ENCODE measurements at places on chromosomes 13 and 19.

DNA sequence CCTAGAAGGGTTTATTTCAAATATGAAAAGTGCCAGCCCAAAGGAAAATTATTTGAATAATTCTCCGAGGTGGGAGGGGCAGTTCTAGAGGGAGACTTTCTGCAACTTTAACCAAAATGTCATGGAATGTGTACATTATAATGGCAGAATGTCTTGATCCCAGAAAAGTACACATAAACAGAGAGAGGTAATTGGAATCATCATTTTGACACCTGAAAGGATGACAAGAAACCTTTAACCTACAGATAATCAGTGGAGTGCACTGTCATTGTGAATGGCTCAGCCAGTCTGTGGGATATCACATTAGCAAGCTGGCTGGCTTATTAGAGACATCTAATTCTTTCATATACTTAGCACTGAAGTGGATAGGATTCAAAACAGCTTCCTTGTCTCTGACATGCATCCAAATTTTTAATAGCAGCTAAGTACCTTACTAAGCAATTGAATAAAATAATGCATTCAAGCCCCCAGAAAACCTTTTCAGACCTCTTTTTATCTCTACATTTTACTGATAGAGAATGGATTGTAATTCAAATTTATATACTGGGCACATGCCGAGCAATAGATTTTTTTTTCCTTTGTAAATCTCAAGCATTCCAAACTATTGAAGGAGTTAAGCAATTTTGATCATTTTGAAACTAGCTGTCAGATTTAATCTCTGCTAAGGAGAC lies 468.6 kb downstream of the COG6 start:
- no peak for DNase-seq

GRCh38 chr13:81745391-81745790 lies 1404.5 kb upstream of the SPRY2 start:
- no peak for DNase-seq

DNA sequence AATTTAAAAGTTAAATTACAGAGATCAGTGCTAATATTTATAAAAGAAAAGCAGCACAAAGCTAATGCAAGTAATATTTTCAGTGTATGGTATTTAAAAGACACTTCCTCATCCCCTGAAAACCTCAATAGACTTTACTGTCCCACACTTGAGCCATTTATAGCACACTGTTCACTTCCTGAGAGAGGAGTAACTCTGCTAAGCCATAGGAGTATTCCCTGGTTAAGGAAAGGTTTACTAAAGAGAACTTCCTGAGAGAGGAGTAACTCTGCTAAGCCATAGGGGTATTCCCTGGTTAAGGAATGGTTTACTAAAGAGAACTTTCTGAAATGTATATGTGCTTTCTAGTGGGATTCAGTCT lies 159.4 kb downstream of the NHLRC3 start:
- no peak for DNase-seq

DNA sequence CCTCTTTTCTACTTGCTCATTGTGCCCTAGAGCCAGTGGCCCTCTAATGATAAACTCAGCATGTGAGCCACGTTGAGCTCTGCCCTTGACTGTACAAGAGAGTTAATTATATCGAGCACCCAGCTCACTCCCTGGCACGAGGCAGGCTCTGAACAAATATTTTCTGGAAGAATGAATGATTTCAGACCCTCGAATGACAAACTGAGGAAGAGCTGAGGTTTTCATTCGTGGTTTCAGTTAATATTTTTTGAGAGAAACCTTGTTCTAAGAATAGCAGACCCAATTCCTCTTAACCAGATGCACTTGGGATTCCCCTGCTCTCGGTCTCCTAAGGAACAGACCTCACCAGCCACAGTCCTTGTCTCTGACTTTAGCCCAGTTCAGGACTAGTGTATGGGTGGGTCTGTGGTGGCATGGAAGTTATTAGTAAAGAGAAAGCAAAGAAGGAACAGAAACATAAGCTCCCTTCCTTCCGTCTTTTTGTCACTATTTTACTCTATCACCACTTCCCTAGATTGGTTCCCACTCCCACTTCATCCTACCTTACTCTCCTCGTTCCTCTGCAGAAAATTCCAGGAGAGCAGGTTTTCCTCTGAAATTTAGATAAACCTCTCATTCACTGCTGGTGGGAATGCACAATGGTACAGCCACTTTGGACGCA lies 22.1 kb upstream of the WDFY2 start:
- no peak for DNase-seq

GRCh38 chr19:41323023-41323422 lies 13.1 kb downstream of the CCDC97 start:
- DNase-seq = no peak

DNA sequence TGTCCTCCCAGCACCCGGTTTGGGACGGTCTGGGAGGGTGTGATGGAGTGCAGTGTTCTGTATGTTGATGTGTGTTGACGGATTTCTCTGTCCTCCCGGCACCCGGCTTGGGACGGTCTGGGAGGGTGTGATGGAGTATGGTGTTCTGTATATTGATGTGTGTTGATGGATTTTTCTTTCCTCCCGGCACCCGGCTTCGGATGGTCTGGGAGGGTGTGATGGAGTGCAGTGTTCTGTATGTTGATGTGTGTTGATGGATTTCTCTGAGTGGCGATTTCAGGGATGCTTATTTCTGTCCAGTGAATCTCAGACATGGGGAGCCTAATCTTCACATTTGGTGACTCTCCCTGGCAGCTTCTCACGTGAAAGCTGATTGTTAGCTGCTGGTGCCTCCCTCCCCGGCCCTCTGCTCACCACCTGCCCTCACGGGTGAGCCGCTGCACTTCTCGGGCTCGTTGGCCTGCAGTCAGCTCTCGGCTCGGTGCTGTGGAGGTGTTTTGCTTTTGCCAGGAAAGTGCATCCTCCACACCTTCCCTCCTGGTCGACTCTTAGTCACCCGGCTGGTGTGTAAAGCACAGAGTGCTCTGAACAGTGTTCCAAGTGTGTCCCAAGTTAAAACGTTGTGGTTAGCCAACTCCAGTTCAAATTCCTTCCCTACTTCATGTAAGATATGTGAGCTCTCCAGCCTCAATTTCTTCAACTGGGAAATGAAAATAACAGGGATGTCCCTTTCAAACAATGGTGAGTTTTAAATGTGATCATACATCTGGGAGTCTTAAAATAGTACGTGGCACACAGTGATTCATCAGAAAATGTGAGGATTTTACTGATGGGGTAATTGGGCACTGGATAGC lies 54.6 kb downstream of the ATP11A start:
- peak; percentile 45 for DNase-seq

GRCh38 chr13:113842336-113843062 lies 21.4 kb downstream of the GAS6 start:
- DNase-seq = no peak

GRCh38 chr13:100298116-100298681 lies 209.3 kb downstream of the PCCA start:
- DNase-seq = no peak

DNA sequence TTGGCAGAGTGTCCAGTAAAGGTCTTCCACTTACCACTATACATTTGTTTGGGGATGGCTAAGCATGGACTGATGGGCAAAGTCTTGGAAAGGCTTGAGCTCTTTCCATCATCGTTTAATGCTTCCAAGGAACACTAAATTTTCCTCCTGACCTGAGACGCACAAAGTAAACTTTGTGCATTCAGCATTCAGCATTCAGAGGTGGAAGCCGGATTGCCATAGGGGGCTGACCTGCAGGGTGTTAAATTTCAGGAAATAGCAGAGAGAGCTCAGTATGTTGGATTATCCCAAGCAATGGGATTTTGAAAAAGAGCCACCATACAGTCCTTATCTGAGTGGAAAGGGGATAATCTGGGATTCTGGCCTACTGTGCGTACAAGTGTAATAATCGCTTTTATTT lies 14.0 kb downstream of the ZNF552 start:
- DNase-seq = no peak

- no peak for DNase-seq
Observed at GRCh38 chr19:18948075-18948975, 7.3 kb upstream of the HOMER3 start.

- DNase-seq = peak; percentile 43
Observed at GRCh38 chr19:4977299-4978174, 8.6 kb downstream of the KDM4B start.

DNA sequence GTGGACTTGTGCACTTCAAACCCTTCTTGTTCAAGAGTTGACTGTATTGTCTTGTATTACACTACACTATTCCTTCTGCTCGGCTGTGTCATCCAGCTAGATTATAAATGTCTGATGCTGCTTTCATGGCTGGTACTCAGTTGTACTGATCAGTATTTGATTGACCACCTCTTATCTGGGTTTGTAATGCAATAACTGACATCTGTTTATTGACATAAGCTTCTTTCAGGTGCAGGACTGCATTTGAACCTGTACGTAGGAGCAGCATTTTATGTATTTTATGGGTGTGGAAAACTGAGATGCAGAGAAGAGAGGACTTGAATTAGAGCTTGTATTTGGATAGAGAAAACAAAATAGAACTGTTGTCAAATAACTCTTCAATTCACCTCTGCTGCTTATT lies 309.2 kb downstream of the FGF9 start:
- no peak for DNase-seq

GRCh38 chr19:35165200-35166058 lies 10.9 kb downstream of the FXYD5 start:
- DNase-seq = no peak

DNA sequence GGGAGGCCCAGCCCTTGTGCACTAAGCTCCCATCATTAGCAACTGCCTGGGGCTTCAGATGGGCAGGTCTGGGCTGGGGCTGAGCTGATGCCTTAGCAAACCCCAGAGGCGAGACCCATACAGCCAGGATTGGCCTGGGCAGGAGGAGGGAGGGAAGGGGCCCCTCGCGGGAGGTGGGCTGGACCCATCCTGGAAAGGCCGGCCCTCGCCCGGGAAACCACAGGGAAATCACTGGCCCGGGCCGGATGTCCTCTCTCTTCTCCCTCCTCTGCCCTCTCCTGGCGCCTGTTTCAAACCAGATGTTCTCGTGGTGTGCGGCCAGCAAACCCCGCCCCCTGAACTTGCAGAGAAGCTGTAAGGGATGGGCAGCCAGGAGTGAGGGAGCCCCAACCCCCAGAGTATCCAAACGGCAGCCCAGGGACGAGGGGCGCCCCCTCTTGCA lies 43.1 kb downstream of the TMEM255B start:
- peak; percentile 66 for DNase-seq

- DNase-seq = no peak
Observed at GRCh38 chr19:49869009-49869483, 1.7 kb upstream of the PNKP start.

- peak; percentile 51 for DNase-seq
Observed at GRCh38 chr19:42422901-42423461, 4.2 kb downstream of the LIPE start.

DNA sequence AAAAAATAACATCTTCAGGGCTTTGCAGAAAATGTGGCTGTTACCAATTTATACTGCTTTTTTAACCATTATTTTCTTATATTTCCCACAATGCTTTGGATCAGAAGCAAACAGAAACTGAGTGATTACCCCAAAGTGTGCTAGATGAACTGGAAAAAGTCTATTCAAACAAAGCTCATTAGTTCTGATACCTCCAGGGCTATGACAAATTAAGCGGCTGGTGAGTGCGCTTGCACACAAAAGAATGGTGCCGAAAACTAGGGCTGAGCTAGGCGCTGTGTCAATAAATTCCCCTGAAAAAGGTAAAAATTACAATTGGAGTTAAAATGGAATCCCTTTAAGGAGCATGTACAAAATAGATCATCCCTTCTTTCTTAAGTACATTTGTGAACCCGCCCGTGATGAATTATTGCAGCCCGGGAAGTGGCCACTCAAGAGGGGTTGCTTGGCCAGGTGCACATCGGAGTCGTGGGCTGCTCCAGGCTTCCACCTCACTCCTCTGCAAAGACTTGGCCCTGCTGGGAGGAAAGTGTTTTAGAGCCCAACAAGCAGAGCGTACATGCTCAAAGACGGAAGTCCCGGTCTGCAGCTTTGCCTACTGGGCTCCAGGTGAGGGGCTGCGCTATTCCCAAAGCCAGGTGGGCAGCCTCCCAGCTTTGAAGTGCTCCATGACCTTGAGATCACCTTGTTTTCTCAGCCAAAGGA lies 164.0 kb upstream of the ZNF507 start:
- DNase-seq = no peak

GRCh38 chr19:57068921-57069697 lies 50.7 kb upstream of the USP29 start:
- DNase-seq = no peak

DNA sequence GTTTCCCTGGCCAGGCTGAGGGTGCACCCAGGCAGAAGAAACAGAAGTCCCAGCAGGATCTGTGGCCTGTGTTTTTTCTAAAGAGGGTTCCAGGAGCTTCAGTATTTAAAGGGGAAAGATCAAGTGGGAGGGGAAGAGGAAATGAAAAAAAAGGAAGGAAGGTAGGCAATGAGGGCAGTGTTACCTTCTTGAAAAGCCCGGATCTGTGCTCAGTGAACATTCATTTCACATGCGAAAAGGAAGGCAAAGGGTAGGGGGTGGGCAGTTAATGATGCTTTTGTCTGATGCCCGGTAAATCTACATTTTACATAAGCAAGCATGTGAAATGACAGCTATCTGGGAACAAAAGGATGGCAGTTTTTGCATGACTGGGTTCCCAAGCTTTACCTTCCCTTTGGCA lies 326.2 kb downstream of the UQCRFS1 start:
- no peak for DNase-seq

GRCh38 chr13:93230261-93230855 lies 3.8 kb downstream of the GPC6 start:
- DNase-seq = peak; percentile 83

DNA sequence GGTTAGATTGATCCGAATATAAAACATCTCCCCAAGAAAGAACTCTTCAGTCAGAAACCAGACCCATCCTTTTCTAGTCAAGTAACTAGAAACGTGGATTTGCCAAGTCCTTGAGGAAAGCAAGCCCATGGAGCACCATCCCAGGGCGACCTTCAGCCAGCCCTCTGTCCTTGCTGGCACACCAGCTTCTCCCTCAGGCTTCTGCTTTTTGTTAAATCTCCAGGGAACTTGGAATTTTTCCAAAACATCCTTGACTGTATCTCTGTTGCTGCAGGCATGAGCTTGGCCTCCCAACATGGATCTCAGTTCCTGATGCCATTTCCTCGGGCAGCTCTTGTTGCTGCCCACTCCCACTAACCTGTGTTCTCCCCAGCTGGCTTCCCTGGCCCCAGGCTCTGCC lies 27.1 kb upstream of the C1QTNF9 start:
- no peak for DNase-seq

GRCh38 chr13:24005755-24006281 lies 108.5 kb upstream of the C1QTNF9B start:
- no peak for DNase-seq

GRCh38 chr19:14418856-14419105 lies 360 bp downstream of the DDX39A start:
- DNase-seq = no peak

DNA sequence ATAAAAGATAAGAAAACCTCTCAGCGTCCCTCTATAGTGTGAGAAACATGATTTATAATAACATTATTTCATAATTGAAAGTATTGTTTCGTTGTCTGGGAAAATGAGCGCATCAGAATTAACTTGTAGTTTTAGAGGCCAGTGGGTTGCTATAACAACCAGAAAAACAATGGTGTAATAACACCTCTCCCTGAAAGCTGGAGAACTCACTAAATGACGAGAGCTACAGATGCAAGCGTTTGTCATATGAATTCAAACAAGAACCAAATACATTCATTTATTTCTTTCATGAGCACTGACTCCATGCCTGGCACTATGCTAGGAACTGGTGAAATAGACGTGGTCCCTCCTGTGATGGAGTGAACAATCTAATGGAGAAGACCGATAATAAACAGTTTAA lies 16.3 kb downstream of the KBTBD7 start:
- no peak for DNase-seq

- DNase-seq = peak; percentile 83
Observed at GRCh38 chr13:46961719-46962118, 64.9 kb upstream of the HTR2A start.

GRCh38 chr13:35916146-35916545 lies 215.0 kb downstream of the DCLK1 start:
- no peak for DNase-seq

GRCh38 chr13:26051657-26052311 lies at the start of gene SHISA2:
Gene SHISA2, minus strand, starts transcription at chr13:26052016. Its CDS starts 1,041 bp downstream, at chr13:26050975.
- DNase-seq = peak; percentile 53
